CD4-positive, alpha-beta T cell (primary cell): ENCODE measurements at places on chromosomes 13 and 19.
A peak's percentile ranks its signal among the peaks of the same experiment; 100 is the strongest.

DNA sequence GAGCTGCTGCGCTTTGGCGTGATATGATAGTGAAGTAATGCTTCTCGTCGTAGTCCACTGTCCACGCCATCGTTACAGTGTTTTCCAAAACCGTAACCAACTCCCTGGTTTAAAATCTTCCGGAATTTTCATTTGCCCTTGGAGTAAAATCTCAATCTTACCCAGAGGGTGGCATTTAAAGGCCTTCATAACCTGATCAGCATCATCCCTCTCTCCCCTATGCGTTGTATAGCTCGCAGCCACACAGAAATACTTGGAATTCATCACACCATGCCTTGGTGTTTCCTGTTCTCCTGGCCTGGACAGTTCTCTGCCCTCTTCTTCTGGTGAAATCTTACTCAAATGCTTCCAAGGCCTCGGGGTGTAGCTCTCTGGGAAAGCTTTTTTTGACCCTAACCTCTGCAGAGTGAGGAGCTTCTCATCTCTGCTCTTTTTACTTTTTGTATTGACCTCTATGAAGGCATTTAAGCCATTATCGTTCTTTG, 839 bp downstream of the MPHOSPH8 start:
- H3K4me1 ChIP-seq, result peaks cover 34% of the 10 kb centered on the region
- H3K36me3 ChIP-seq, result no peaks in the 10 kb centered on the region
- DNase-seq, result no peak
- no peaks in the 10 kb centered on the region for H3K27me3 ChIP-seq

DNA sequence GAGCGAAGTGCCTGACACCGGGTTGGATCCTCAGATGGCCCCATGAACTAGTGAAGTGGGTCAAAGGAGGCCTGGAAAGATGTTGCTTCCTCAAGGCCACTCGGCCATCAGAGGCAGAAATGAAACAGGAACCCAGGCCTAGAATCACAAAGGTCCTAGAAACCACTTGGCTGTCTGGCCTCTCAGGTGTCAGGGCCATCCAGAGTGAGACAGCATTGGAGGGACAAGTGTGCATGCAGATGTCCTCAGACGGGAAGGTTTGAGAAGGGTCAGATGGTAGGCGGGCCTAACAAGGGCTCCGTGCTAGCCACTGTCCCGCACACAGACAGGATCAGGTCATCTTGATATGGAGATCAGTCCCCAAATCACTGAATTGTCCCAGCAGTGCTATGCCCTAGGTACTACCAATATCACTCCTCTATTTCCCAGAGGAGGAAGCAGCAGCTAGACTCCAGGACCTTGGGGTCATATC, 14.3 kb downstream of the CCDC97 start:
- DNase-seq, result no peak
- H3K36me3 ChIP-seq, result peaks cover 59% of the 10 kb centered on the region
- H3K4me3 ChIP-seq, result no peak overlapping the region

GRCh38 chr19:12793290-12794195, 2.3 kb downstream of the JUNB start:
- H3K27me3 ChIP-seq, result no peaks in the 10 kb centered on the region
- peak; percentile 90 for DNase-seq
- peak overlapping the region; percentile 100 for H3K27ac ChIP-seq
- peaks cover 59% of the 10 kb centered on the region for H3K4me1 ChIP-seq

DNA sequence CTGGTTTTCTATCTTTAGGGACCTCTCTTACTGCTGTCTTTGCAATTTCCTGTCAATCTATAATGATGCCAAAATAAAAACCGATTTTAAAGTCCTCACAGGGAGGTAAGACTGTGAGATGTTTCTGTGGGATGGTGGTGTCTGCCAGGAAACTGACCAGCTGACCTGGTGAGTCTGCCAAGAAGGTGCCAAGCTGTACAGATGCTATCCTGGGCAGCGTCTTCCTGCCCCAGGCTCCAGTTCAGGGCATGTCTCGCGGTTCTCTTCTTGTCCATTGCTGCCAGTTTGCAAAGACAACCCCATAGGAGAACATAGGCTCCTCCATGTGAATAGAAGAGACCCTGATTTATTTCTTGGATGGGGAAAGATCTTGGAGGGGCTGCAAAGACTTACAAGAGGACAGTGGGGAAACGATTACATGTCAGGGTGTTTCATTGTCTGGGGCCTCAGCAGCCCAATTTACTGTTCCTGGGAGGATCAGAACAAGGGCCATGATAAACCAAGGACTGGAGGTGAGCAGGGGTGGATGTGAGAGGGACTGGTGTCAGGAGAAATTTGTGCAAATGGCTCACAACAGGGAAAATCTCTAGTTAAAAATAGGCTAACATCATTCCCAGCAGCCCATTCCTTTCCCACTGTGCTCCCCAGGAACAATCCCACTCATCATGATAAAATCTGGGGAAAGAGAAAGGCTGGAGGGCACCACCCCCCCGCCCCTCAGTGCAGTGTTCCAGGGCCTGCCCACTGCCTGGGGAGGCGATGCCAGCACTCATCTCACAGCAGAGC, 42.7 kb upstream of the VSTM2B start:
- DNase-seq, result no peak
- H3K36me3 ChIP-seq, result no peaks in the 10 kb centered on the region
- no peak overlapping the region for H3K4me3 ChIP-seq
- H3K4me1 ChIP-seq, result no peaks in the 10 kb centered on the region
- H3K27me3 ChIP-seq, result peaks cover 12% of the 10 kb centered on the region

- no peaks in the 10 kb centered on the region for H3K27me3 ChIP-seq
- no peaks in the 10 kb centered on the region for H3K36me3 ChIP-seq
- H3K4me1 ChIP-seq, result no peaks in the 10 kb centered on the region
- H3K27ac ChIP-seq, result no peak overlapping the region
- DNase-seq, result no peak
These were observed 65.8 kb downstream of the FLT1 start for GRCh38 chr13:28429096-28429495.

DNA sequence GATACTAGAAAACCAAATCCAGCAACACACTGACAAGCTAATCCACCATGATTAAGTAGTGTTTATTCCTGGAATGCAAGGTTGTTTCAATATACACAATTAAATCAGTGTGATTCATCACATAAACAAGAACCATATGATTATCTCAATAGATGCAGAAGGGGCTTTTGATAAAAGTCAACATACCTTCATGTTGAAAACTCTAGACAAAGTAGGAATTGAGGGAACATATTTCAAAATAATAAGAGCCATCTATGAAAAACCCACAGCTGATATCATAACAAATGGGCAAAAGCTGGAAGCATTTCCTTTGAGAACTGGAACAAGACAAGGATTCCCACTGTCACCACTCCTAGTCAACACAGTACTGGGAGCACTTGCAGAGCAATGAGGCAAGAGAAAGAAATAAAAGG, 213.6 kb upstream of the CSNK1A1L start:
- H3K4me3 ChIP-seq, result no peak overlapping the region
- no peak overlapping the region for H3K27ac ChIP-seq
- H3K27me3 ChIP-seq, result no peaks in the 10 kb centered on the region
- H3K4me1 ChIP-seq, result no peaks in the 10 kb centered on the region
- DNase-seq, result no peak

GRCh38 chr13:101727118-101727517, 274.6 kb downstream of the ITGBL1 start:
- no peaks in the 10 kb centered on the region for H3K4me1 ChIP-seq
- no peaks in the 10 kb centered on the region for H3K36me3 ChIP-seq
- H3K27me3 ChIP-seq, result no peaks in the 10 kb centered on the region
- no peak overlapping the region for H3K27ac ChIP-seq

- no peak overlapping the region for H3K27ac ChIP-seq
- H3K4me1 ChIP-seq, result no peaks in the 10 kb centered on the region
- H3K4me3 ChIP-seq, result no peak overlapping the region
These were observed 423.3 kb downstream of the SPRY2 start for GRCh38 chr13:79917628-79918027.

DNA sequence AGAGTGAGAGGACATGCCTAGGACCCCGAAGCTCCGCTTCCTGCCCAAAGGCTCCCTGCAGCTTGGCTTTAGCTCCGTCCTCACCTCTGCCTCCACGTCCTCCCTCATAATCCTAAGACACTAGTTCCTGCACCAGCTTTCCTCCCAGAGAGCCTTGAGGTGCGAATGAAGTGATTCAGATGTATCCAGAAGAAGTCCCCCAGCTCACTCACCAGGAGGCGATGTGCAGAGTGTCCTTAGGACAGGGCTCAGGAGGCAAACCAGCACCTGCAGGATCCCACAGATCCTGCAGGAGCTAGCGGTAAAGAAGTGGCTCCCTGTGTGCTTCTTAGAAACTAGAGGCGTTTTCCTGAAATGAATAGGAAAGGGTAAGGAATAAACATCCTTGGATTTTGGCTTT, 109.7 kb downstream of the HSPH1 start:
- no peaks in the 10 kb centered on the region for H3K36me3 ChIP-seq
- DNase-seq, result no peak

DNA sequence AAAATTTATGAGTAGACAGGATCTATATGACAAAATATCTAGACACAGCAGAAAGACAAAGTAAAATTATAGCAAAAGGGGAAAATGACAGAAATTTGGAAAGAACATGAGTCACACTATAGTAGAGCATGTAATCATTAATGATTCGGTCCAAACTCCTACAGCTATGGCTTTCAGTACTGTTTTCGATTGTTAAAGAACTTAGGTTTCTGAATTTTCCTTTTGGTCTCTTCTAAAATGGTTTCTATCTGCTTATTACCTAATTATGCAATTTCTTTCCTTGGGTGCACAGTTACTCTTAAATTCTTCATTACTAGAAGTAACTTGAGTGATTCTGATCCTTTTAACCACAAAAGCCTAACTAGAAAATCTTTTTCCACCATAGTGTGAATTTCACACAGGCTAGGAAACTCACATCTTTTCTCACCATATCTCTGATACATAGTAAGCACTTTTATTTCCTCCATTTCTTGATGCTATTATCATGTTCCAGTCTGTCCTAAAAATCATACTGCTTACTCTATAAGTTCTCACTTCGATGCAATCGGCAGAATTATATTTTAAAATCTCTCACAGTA, 1101.4 kb downstream of the PCDH9 start:
- no peaks in the 10 kb centered on the region for H3K4me1 ChIP-seq
- H3K27me3 ChIP-seq, result no peaks in the 10 kb centered on the region
- no peak overlapping the region for H3K4me3 ChIP-seq
- H3K36me3 ChIP-seq, result no peaks in the 10 kb centered on the region
- DNase-seq, result no peak
- H3K27ac ChIP-seq, result no peak overlapping the region

- H3K27ac ChIP-seq, result no peak overlapping the region
- H3K4me1 ChIP-seq, result no peaks in the 10 kb centered on the region
- no peak overlapping the region for H3K4me3 ChIP-seq
- no peak for DNase-seq
- no peaks in the 10 kb centered on the region for H3K36me3 ChIP-seq
- no peaks in the 10 kb centered on the region for H3K27me3 ChIP-seq
These were observed 90.5 kb downstream of the STARD13 start for GRCh38 chr13:33194820-33195692.

GRCh38 chr19:15354566-15355296, 22.4 kb upstream of the BRD4 start:
- H3K4me3 ChIP-seq, result no peak overlapping the region
- peaks cover 50% of the 10 kb centered on the region for H3K36me3 ChIP-seq
- no peaks in the 10 kb centered on the region for H3K27me3 ChIP-seq
- H3K27ac ChIP-seq, result no peak overlapping the region

GRCh38 chr13:50208826-50209335, 193.6 kb downstream of the KCNRG start:
- no peak for DNase-seq
- H3K27ac ChIP-seq, result no peak overlapping the region
- no peak overlapping the region for H3K4me3 ChIP-seq
- H3K27me3 ChIP-seq, result no peaks in the 10 kb centered on the region

GRCh38 chr13:40440990-40441820, 225.2 kb downstream of the FOXO1 start:
- no peak overlapping the region for H3K4me3 ChIP-seq
- H3K27ac ChIP-seq, result no peak overlapping the region
- H3K27me3 ChIP-seq, result no peaks in the 10 kb centered on the region
- H3K36me3 ChIP-seq, result no peaks in the 10 kb centered on the region

- H3K27ac ChIP-seq, result no peak overlapping the region
- no peaks in the 10 kb centered on the region for H3K27me3 ChIP-seq
- H3K36me3 ChIP-seq, result no peaks in the 10 kb centered on the region
- no peak overlapping the region for H3K4me3 ChIP-seq
These were observed 1174.9 kb downstream of the PCDH17 start for GRCh38 chr13:58806401-58806800.

GRCh38 chr13:99314640-99315176, 7.5 kb upstream of the GPR183 start:
- H3K4me1 ChIP-seq, result peaks cover 72% of the 10 kb centered on the region
- peak overlapping the region; percentile 50 for H3K4me3 ChIP-seq

DNA sequence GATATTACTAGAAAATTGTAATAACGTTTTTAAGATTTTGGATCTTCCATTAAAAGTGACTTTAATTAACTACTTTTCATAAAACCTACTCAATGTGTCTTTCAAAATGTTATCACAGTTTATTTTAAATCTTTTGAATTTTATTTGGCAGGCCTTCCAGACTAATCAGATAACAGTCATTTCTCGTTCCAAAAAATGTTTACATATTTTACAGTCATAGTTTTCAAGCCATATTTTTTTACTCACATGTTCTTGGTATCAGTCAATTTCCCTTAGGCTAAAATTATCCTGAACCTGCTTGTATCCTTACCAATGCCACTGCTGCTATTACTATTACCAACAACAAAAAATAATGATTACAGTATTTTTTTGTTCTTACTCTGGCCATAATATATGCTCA, 1783.5 kb downstream of the SLITRK5 start:
- H3K36me3 ChIP-seq, result no peaks in the 10 kb centered on the region
- no peak overlapping the region for H3K27ac ChIP-seq
- H3K4me3 ChIP-seq, result no peak overlapping the region
- DNase-seq, result no peak
- no peaks in the 10 kb centered on the region for H3K4me1 ChIP-seq

- no peaks in the 10 kb centered on the region for H3K4me1 ChIP-seq
- H3K27me3 ChIP-seq, result no peaks in the 10 kb centered on the region
- no peak overlapping the region for H3K4me3 ChIP-seq
- H3K36me3 ChIP-seq, result no peaks in the 10 kb centered on the region
- H3K27ac ChIP-seq, result no peak overlapping the region
- no peak for DNase-seq
These were observed 1167.8 kb upstream of the PCDH20 start for GRCh38 chr13:62583466-62583865.

DNA sequence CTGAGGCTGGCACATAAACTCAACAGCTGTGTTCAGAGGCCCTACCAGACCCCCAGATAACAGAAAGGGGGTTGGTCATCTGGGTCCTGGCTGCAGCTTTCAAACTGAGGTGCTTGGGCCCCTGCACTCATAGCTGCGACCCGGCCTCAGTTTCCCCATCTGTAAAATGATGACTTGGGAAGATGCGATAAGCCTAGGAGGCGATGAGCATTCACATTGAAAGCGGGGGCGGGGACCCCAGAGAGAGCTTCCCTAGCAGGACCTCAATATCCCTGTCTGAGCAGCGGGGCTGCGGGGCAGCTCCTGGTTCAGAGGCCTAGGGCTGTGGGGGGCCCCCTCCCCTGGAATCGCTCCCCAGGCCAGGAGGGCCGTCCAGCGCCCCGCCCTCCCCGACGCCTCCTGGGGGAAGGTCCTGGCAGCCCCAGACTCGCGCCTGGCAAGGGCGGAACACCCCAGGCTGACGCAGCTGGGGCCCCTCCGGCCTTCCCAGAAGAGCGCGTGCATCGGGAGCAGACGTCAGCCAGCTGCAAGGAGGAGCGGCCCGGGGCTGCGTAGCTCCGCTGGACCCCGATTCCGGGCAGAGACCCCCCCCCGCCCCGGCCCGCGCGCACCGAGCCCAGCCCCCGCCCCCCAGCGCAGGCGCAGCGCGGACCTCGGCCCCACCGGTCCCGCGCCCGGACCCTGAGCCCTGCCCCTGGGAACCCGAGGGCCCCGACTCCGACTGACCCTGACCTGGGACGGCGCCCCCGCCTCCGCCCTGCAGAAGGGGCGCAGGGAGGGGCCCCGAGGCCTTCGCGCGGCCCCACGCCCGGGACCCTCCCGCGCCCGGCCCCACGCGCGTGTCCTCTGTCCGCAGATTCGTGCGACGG, 3.5 kb downstream of the FSTL3 start:
- no peak for DNase-seq
- H3K27me3 ChIP-seq, result peaks cover 19% of the 10 kb centered on the region
- H3K4me3 ChIP-seq, result peak overlapping the region; percentile 50
- no peaks in the 10 kb centered on the region for H3K36me3 ChIP-seq
- H3K27ac ChIP-seq, result no peak overlapping the region
